ENCODE measurements at places on chromosomes 11 and 22.

DNA sequence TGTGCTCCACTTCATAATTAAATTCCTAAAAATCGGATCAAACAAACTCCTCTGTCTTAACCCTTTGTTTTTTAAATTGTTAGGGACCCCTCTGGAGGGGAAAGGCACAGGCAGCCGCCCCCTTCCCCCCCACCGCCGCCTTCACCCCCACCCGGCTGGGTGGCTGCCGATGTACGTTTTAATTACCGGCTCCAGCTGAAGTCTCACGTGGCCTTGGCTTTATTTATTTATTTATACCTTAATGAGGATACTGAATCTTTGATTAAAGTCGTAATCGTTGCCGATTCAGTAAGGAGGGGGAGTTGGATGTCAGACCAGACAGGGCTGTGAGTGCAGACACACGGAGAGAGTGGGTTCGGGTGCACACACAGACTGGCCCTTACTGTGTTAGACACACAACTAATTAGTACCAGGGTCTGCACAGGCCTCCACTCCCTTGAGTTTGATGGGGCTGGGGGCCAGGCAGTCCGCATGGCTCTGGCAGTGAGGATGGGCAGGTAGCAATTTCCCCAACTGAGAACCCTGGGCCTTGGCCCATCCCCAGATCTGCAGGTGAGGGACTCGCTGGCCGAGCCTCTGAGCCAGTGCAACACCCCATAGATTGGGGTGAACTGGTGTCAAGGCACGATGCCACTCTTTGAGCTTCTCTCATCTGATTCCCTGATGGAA is 51.3 kb upstream of the NNMT start:
- no peak for DNase-seq

DNA sequence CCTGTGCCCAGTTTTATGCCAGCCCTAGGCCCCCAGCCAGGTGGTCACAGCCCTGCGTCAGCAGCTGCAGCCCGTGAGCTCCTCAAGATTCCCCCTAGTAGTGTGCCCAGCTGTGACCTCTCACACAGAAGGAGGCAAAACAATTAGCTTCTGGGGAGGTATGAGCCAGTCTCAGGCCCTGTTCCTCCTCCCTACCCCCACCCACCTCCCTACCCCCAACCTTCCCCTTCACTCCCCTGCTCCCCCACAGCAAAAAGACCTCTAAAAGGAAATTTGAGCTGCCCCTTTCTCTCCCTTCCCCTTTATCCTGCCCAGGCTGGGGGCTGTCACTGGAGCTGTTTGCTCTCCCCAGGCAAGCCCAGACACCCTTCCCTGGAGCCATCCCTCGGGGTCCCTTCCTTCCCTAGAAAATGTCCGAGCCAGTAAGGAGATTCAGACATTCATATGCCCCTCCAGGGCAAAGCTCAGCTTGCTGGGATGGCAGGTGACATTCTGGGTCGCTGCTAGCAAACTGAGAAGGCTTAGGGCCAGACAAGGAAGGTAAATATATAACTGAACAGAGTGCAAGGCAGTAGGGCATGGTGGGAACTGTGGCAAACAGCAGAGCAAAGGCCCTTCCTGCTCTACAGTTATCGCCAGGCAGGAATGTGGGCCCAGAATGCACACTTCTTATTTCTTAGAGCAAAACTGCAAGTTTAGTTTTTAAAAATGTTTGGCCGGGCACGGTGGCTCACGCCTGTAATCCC is 300.2 kb downstream of the MN1 start:
- DNase-seq = no peak

GRCh38 chr22:36049678-36049997 is 21.0 kb upstream of the RBFOX2 start:
- DNase-seq = no peak

GRCh38 chr11:17765356-17766072 is 30.9 kb downstream of the KCNC1 start:
- no peak for DNase-seq

DNA sequence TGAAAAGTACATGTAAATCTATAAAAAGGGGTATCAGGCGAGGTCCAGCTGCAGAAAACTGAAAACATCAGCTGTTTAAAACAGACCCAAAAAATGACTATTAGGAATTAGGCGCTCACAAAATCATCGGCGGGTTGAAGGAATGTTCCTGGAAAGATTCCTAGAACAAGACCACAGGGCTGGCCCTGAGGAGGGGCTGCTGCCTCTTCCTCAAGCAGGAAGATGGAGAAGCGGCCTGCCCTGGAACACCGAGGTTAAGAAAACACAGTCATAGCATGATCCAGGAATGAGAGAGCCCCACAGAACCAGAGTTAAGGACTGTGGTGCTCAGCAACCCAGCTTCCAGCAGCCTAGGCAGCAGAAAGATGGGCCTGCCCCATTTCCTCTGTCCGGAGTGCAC is 78.4 kb downstream of the C11orf91 start:
- no peak for DNase-seq

Measured in GOT3 (cell line).